Cardiac septum (tissue), 1 donor: ENCODE measurements at places on chromosomes 7 and 10. TPM values are rescaled to one million over a fixed set of nuclear protein-coding genes. Genes with fewer than 3 reads are reported as not detected.

GRCh38 chr10:78375854-78376785 is 342.5 kb downstream of the RPS24 start:
- no peak for DNase-seq

EPO gene
- total RNA-seq: not detected

- DNase-seq: no peak
These were observed 335.7 kb downstream of the SFMBT2 start for GRCh38 chr10:7075110-7075509.

- no peak for DNase-seq
These were observed 28.7 kb downstream of the PDZD8 start for GRCh38 chr10:117346574-117346973.

GRCh38 chr10:4283846-4284610 is 499.0 kb upstream of the KLF6 start:
- no peak for DNase-seq

- no peak for DNase-seq
These were observed 1.1 kb upstream of the DLG5 start for GRCh38 chr10:77927402-77928246.

DNA sequence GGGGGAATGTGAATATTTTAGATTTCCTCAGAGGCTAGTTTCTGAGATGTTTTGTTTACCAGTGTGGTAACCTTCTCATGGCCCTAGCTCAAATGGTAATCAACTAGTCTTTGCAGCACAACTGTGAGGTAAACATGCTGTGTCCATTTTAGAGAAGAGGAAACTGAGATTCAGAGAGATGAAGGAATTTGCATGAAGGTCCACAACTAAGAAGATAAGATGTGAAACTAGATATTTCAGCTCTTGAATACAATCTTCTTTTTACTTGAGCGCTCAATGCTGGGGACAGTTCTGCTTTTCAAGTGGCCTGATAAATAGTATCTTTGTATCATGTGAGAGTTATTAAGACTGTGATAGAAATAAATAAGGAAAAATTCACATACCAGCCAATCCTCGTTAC is 245.4 kb downstream of the AUTS2 start:
- DNase-seq: no peak

- no peak for DNase-seq
These were observed 167.7 kb downstream of the NXPH1 start for GRCh38 chr7:8601121-8601520.

NDUFB8 gene
- total RNA-seq: 351 TPM

DNA sequence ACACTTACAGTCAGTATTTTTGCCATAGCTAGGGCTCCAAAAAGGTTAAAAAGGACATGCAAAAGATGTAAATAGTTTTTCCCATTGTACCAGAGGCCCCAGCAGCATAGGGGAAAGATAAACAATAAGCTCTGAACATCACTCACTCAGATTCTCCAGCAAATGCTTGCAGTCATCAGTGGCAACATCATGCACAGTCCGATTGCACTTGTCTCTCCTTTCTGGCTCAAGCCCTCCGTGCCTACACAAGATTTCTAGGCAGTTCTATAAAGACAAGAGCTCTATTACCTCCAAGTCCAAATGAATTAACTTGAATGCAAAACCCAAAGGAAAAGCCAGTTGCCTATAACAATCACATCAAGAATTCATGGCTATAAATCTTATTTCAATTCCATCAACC is 106.3 kb downstream of the CTTNBP2 start:
- DNase-seq: no peak
